ENCODE measurements at places on chromosomes 7 and 10.
A peak's percentile ranks its signal among the peaks of the same experiment; 100 is the strongest.

- no peak for DNase-seq
These were observed 290.2 kb downstream of the DNAJB6 start for GRCh38 chr7:157627033-157627432.

DNA sequence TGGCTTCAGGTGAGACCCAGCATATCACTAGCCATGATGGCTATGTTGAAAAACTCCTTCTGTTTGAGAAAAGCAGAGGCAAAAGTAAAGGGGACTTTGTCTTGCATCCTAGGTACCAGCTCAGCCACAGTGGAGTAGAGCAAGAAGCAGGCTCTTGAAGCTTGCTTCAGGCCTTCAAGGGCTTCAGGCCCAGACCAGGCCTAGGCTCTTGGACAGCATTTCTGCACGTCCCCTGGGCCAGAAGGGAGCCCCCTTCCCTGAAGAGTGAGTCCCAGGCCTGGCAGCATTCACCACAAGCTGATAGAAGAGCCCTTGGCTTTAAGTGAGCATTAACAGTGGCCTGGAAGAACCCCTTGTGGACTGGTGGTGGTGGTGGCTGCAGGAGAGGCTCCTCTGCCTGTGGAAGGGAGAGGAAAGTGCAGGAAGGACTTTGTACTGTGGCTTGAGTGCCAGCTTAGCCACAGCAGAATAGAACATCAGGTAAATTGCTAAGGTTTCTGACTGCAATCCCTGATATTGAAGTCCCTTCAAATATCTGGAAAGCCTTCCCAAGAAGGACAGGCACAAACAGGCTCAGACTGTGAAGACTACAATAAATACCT lies 28.1 kb upstream of the FAM171A1 start:
- no peak for DNase-seq

DNA sequence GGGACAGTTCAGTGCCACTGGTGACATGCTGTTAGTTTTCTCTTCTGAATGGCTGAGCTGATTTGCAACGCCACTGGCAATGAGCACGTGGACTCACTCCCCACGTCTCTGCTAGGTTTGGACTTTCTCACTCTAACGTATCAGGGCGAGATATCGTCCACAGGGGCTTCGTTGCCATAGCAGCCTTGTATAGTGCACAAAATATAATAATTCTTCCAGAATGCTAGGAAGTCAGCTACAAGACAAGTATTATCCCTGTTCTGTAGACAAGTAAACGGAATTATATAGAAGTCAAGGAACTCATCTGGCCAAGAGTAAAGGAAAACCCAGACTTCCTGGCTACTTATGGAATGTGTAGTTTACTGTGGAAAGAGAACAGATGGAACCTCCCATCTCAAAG lies 226.8 kb downstream of the ARHGAP21 start:
- no peak for DNase-seq

GRCh38 chr10:48232717-48233447 lies 41.6 kb downstream of the FRMPD2 start:
- no peak for DNase-seq

GRCh38 chr10:107994621-107995270 lies 830.2 kb upstream of the SORCS1 start:
- no peak for DNase-seq

GRCh38 chr10:67803588-67804394 lies 34.2 kb downstream of the DNAJC12 start:
- peak; percentile 60 for DNase-seq

DNA sequence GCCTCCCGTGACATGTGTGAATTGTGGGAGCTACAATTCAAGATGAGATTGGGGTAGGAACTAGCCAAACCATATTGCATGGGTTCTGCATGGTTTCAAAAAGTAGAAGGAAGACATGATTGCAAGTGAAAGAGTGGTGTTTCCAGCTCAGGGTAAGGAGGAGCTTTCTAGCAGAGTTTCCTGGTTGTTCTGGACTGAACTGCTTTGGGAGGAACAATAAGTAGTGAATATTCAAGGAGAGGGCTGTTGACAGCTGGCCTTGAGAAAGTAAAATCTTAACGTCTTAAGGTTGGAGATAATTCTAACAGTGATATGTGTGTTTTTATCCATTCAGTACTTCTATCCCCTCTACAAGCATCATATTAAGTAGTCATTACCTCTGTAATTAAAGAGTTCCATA lies 62.2 kb upstream of the PRKG1 start:
- DNase-seq, result no peak

DNA sequence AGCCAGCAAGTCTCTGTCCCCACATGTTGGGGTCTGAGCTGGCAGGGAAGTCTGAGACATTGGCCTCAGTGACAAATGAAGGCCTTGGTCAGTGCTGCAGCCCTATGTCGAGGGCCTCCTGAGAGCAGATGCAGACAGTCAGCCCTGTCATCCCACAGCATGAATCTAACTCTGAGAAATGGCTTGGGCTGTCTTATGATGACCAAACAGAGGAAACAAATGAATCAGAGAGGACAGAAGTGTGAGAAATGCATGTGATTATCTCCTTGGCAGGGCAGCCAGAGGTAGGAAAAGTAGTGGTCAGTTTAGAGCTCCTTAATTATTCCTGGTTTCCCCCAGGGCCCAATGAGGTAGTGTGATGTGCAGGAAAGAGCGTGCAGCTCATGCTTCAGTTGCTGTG lies 287.6 kb downstream of the SORCS3 start:
- no peak for DNase-seq

- DNase-seq, result no peak
These were observed 157.5 kb upstream of the NFE2L3 start for GRCh38 chr7:25994433-25994994.

GRCh38 chr10:26486304-26486703 lies 48.2 kb downstream of the APBB1IP start:
- DNase-seq, result no peak

DNA sequence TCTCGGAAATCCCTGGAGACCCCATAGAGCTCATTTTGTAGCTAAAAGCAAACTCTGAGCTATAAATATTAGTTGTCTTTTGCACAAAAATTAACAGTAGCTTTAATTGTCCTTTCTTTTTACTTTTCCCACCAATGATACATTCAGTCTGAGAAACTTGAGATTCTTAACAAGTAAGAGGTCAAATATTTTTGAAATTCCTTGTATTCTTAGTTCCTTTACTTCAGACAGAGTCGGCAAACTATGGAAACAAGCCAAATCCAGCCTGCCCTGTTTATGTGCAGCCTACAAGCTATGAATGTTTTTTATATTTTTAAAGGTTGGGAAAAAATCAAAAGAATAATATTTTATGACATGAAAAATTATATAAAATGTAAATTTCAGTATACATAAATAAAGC lies 146.6 kb downstream of the CTNNA3 start:
- DNase-seq, result no peak

GRCh38 chr10:60424971-60425370 lies 35.3 kb upstream of the ANK3 start:
- no peak for DNase-seq

- peak; percentile 31 for DNase-seq
These were observed 179.8 kb upstream of the CSTF2T start for GRCh38 chr10:51879238-51879637.

DNA sequence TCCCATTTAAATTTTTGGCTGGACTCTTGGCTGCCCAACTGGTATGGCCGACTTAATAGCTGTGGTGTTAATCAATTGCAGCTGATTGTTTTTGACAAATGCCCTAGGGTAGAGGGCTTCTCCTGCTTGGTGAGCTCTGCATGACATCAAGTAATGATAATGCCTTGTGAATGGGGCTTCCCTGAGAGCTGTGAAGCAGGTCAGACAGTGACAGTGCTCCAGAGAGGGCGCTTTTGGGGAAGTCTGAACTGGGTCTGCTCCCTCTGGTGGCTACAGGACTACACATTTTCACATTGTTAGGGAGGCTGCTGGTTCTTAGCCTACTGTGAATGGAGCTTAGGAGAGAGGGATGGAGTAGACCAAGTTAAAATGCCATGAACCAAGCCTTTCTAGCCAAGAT lies 98.8 kb downstream of the SDK1 start:
- no peak for DNase-seq

DNA sequence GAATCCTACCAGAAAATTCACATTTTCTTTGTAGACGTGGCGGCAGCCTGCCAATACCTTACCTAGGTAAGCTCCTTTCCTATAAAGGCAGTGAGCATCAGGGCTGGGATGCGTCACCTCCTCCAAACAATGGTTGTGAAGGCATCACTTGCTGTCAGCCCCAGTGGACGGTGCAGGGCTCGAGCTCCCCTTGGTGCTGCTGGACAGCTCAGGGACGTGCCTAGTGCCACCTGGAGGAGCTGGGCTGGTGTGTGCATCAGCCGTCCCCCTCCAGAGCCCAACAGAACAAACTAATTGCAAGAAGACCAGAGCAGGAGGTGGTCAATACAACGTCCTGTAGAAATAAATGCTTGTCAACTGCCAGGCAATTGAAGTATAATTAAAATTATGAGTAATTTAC lies 517.5 kb upstream of the FOXK1 start:
- no peak for DNase-seq

DNA sequence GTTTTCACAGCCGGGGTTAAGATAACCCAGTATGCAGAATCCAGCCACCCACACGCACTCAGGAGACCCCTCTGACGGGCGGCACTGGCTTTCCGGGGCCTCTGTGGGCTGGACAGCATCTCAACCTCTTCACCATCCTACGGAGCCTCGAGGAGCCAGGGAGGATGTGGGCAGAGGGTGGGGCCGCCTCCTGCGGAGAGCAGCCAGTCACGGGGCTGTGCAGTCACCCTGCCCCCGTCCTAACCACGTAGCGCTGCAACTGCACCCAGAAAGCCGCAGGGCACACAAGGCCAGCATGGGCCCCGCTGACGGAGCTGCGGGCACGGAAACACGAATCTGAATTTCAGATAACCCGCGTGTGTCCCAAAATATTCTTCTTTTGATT lies 270.3 kb downstream of the ELFN1 start:
- peak; percentile 93 for DNase-seq

Data from GM13977 (cell line).